Activated gamma-delta T cell treated with Interleukin-2 at 50 U/mL for 16 hours (primary cell): ENCODE measurements at places on chromosomes 11 and 22.

GRCh38 chr11:121553806-121554205 lies 101.0 kb upstream of the SORL1-AS1 start:
- no peak for DNase-seq

GRCh38 chr22:17566776-17567175 lies 3.5 kb downstream of the SLC25A18 start:
- no peak for DNase-seq

DNA sequence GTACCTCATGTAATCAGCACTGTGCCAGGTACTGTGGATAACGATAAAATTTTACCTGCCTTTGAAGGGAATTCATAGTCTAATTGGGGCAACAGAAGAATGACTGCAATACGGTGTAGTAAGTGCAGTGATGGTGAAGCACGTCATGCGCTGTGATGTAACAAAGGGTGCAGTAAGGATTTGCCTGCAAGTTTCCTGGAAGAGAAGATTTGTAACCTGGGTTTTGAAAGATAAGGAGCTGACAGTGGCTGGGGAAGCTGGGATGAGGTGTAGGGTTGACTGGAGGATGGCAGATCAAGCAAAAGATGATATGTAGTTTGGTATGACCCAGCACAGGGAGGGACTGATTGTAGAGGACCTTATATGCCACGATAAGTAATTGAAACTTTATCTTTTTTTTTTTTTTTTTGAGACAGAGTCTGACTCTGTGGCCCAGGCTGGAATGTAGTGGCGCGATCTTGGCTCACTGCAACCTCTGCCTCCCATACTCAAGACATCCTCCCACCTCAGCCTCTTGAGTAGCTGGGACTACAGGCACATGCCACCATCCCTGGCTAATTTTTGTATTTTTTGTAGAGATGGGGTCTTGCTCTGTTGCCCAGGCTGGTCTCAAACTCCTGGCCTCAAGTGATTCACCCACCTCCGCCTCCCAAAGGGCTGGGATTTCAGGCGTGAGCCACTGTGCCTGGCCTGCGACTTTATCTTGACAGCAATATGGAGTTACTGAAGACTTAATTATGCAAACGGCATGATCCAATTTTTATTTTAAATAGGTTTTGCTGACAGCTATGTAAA lies 11.3 kb downstream of the SDHD start:
- DNase-seq, result no peak

- DNase-seq, result no peak
Observed at GRCh38 chr22:44074337-44074984, 50.4 kb downstream of the PARVB start.

GRCh38 chr11:9001736-9002135 lies 2.1 kb downstream of the NRIP3 start:
- DNase-seq, result peak; percentile 16

GRCh38 chr11:131692151-131692550 lies 321.7 kb downstream of the NTM start:
- DNase-seq, result no peak

DNA sequence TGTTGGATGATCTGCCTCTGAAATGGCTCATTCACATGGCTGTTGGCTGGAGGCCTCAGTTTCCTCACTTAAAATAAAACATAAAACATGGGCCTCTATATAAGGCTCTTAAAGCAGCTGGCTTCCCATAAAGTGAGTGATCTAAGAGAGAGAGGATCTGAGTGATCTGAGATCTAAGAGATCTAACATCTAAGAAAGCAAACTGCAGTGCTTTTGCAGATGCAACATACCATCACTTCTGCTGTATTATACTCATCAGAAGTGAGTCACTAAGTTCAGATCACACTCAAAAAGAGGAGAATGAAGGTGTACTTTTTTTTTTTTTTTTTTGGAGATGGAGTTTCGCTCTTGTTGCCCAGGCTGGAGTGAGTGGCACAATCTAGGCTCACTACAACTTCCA lies 18.1 kb upstream of the HSPA8 start:
- DNase-seq, result no peak

DNA sequence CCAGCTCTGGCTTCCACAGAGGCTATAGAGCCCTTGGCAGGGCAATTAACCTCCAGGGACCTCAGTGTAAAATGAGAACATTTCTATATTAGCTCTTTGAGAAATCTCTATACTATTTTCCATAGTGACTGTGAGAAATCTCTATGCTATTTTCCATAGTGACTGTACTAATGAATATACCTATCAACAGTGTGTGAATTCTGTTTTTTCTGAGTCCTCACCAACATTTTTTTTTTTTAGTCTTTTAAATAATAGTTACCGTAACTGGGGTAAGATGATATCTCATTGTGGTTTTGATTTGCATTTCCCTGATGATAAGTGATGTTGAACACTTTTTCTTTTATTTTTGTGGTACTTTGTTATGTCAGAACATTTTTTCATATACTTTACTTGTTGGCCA lies 7.0 kb upstream of the MTNR1B start:
- no peak for DNase-seq

- no peak for DNase-seq
Observed at GRCh38 chr11:5923794-5924193, 18.3 kb upstream of the OR56A3 start.

- DNase-seq, result no peak
Observed at GRCh38 chr11:72743321-72744221, 8.6 kb downstream of the ARAP1 start.

- no peak for DNase-seq
Observed at GRCh38 chr11:9072626-9073176, 18.7 kb downstream of the SCUBE2 start.

GRCh38 chr22:44802956-44803355 lies 50.6 kb downstream of the ARHGAP8 start:
- DNase-seq, result no peak

GRCh38 chr11:112016765-112017376 lies 8.3 kb upstream of the DLAT start:
- DNase-seq, result no peak

DNA sequence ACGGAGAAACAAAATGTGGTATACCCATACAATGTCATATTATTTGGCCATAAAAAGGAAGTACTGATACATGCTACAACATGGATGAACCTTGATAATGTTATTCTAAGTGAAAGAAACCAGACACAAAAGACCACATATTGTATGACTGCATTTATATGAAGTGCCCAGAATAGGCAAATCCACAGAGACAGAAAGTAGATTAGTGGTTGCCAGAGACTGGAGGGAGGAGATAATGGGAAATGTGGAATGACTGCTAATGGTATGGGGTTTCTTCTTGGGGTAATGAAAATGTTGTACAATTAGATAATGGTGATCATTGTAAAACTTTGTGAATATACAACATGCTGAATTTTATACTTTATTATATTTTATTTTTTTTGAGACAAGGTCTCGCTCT lies 5.6 kb upstream of the SLC43A1 start:
- no peak for DNase-seq

GRCh38 chr22:50553310-50553709 lies 7.6 kb downstream of the KLHDC7B start:
- no peak for DNase-seq

DNA sequence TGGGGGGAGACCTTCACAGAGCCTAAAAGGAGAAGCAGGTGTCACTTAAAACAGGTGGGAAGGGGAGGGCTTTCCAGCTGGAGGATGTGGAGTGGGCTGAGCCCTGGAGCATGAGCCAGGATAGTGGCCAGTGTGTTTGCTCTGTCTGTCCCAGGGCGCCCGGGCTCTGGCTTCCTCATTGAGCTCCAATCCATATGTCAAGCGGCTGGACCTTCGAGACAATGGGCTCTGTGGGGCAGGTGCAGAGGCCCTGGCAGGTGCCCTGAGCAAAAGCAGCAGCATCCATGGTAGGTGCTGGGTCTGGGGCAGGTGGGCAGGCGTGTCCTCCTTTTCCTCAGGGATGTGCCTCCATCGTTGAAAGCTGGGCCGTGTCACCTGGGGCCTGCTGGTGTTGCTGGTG lies 2.0 kb downstream of the LRRC74B start:
- DNase-seq, result no peak

- no peak for DNase-seq
Observed at GRCh38 chr22:37289156-37289735, 6.9 kb downstream of the CYTH4 start.

DNA sequence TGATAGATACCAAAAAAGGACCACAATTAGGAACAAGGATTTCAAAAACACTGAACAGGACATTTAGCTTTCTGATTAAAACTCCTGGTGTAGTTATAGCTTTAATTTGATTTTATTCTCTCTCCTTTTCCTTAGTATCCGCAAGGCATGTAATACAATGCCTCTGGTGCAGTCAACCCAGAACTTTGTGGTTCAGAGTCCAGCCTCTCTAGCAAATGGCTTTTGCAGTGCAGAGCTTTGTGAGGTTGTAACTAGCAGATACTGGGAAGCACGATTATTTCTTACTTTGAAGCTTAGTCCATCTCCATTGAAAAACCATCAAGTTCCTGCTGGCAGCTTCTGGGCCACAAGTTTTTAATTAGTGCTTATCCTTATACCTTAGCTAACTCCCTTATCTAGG lies 79.8 kb downstream of the GRIA4 start:
- no peak for DNase-seq

- DNase-seq, result no peak
Observed at GRCh38 chr11:120102864-120103122, 35.1 kb downstream of the TRIM29 start.

GRCh38 chr11:110093407-110094297 lies 460 bp downstream of the ZC3H12C start:
- no peak for DNase-seq

GRCh38 chr11:34219279-34219678 lies 113.8 kb downstream of the NAT10 start:
- no peak for DNase-seq

- DNase-seq, result no peak
Observed at GRCh38 chr22:20970939-20971657, 4.0 kb downstream of the AIFM3 start.

DNA sequence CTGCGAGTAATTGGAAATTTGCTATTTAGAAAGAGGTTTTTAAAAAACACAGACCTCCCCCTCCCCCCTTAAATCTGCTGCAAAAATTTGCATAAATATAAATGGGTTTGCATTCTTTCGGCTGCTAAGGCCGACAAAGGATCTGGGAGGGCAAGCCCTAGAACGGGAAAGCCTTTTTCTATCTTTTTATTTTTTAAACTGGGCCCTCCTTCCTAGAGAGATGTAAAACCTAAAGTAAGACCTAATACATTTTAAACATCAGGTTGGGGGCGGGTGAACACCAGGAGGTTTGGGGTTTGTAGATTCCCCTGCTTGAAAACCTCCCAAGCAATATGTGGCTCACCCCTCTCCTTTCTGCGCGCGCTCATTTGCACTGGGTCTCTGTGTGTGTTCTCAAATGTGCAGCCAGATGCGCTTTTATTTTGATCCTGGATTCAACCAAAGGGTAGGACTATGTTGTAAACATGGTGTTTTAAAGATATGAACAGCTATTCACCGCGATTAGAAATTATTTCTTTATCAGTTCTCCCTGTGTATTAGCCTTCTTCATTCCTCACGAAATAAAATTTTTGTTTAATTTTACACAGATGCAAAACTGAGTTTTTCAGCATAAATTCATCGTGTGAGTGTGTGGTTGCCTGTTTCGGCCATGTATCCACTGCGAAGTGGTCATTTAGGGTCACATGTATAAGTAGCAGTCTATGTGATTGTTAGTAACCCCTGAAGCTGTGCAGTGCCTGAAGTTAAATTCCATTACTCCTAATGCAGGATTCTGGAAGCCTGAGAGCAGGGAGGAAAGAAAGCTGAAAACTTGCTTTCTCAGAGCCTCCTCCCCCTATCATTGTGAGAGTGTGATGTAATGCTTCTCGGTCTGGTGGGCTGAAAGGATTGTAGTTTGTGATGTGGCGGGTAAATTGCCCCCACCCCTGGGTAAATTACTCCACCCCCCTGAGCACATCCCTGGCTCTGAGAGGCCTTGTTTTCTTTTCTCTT lies 988 bp downstream of the TNRC6B start:
- DNase-seq, result peak; percentile 22

DNA sequence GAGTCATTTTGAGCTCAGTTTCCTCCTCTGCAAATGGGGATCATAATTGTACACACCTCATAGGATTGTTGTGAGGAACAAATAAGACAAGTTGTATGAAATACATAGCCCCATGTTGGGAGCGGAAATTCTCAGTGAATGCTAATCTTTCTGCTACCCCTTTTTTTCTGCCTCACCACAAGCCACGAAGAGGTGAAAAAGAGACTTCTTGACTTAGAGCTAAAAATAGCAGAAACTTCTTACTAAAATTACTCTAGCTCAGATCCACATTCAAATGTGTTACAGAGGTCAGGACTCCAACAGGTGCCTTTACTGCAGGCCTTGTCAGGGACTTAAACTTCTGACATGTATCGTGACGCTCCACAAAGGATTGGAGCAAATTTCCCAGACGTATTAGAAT lies 128.5 kb downstream of the MIAT start:
- no peak for DNase-seq

DNA sequence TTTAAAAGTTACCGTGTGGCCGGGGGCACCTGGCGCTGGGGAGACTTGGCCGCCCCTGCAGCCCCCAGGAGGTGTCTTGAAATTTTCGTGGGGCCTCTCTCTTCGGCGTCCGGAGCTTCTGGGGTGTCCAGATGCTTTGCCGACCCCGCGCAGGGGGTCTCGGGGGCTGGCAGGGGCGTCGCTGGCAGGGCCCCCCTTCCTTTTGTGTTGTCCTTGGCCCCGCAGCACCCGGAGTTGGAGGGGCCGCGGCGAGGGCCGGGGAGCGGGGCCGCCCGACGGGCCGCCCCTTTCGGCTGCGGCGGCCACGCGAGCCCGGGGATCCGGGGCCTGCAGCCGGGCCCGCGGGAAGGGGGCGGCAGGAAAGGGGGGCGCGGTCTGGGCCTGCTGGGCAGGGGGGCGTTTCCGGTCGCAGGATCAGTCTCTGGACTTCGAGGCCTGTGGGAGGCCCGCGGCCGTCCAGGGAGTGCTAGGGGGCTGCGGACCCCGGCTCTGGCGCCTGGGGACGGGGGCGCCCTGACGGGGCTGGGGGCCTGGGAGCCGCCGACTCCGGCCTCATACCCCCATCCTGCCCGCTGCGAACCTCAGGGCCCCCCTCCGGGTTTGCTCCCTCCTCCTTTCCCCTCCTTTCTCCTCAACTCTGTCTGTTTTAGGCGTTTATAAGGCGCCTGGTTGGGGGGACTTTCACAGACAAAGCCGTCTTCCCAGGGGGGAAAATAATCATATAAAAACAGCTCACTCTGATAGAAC lies 869 bp downstream of the ZC3H7B start:
- DNase-seq, result peak; percentile 7

DNA sequence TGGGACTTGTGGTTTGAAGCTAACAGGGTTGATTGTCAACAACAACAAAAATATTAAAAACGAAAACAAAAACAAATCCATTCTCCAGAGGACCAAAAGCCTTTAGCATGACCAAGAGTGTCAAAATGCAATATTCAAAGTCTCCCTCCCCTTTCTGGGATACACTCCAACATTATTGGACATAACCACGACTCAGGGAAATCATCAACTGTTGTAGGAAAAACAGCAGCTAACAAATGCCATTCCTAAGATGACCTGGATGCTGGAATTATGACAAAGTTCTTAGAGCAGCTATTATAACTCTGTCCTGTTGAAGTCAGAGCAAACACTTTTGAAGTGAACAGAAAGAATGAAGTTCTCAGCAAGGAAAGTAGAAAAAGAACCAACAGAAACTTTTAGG lies 143.0 kb downstream of the TMEM135 start:
- DNase-seq, result no peak

GRCh38 chr11:111637885-111638284 lies 35.6 kb downstream of the SIK2 start:
- no peak for DNase-seq

- DNase-seq, result no peak
Observed at GRCh38 chr11:46345131-46345597, 2.1 kb upstream of the DGKZ start.

GRCh38 chr11:64077607-64078006 lies 41.9 kb downstream of the FLRT1 start:
- DNase-seq, result no peak
